ENCODE measurements at places on chromosomes 5 and 9. TPM values are rescaled to one million over a fixed set of nuclear protein-coding genes. Genes with fewer than 3 reads are reported as not detected.

GRCh38 chr5:74179179-74179578, 461.3 kb downstream of the ENC1 start:
- DNase-seq: peak; percentile 13

GRCh38 chr5:108743846-108744245, 3.9 kb upstream of the FER start:
- DNase-seq: no peak

The PLAC8L1 gene
- not detected for total RNA-seq

The ARPC5L gene
- total RNA-seq: 21.1 TPM

The BOD1 gene
- 61.3 TPM for total RNA-seq

The GMCL2 gene
- total RNA-seq: not detected

The C9orf153 gene
- 0.14 TPM for total RNA-seq

The GPRIN1 gene
- 8.7 TPM for total RNA-seq

Data from dermis blood vessel endothelial cell (primary cell).